H7 (cell line): ENCODE measurements at places on chromosomes 3 and 15.

DNA sequence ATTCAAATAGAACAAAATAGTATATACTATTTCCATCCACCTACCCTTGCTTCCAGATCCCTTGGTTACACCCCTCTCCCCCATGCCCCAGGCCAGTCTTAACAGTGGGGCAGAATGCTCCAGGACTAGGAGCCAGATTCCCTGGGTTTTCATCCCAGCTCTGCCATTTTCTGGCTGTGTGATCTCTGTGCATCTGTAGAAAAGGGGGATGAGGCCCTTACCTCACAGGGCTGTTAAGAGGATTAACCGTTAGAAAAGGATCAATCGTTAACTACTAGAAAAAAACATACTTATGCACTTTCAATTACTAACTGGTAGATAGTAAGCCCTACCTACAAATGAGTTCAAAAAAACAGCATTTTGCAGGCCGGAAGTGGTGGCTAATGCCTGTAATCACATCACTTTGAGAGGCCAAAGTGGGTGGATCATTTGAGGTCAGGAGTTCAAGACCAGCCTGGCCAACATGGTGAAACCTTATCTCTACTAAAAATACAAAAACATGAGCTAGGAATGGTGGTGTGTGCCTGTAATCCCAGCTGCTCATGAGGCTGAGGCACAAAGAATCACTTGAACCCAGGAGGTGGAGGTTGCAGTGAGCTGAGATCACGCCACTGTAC lies 11.7 kb downstream of the EBLN2 start:
- DNase-seq = no peak

DNA sequence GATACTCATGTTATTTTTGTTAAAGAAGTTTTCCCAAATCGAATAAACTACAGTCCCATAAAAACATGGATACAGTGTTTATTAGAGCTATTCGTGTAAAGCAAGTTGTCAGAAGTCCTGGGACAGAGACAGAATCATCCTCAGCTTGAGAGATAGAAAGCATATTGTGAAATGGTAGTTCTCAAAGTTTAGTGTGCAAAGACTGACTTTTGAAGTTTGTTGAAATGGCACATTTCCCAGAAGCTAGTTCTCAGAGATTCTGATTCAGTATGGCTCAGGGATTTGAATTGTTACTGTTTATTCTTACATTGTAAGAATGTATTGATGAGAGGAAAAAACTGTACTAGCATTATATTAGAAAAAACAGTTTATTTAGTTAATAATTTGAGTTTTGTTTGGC lies 22.1 kb downstream of the GABRR3 start:
- DNase-seq = no peak

DNA sequence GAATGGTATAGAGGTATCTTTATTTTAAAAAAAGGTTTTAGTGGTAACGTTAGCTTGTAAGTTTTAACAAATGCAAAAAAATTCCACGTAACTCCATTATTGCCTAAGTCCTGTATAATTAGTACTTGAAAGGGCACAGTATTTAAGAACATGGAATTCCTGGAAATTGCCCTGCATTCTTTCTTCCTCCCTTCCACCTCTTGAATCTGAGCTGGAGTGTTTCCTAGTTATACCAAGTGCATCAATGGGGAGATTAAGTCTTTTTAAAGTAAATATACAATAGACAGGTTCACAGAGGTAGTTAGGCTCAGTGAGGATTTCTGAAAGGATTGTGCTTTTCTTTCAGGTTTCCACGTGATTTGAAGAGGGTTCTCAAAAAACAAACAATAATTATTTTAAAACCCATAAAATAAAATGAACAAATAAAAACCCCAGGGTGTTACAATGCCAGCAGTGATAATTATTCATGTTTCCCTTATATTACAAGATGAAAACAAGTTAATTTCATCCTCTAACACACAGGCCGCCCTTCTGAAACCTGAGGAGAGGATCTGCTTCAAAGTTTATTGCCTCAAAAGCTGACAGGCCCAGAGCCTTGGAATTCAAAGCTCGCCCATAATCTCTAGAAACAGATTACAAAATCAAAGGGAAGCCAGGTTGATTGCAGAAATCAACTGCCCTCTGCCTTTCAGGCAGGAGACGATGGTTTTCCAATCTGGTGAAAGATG lies 128.8 kb upstream of the LMOD3 start:
- no peak for DNase-seq

DNA sequence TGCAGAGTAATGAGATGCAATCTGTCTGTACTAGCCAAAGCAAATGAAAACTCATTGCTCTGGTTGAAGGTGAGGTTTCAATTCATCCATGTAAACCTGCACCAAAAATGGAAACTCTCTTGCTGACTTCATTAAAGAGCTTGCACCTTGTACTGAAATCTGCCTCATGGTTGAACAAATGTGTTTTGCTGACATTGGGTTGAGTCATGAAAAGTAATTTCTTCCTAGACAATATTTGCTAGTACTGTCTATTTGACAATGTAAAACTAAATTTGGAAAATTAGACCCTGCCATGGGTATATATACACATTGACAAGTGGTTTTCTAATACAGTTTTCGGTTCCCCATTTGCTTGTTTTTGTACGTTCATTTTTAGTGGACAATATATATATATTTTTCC lies 33.3 kb downstream of the RYR3 start:
- DNase-seq = no peak

- DNase-seq = no peak
These were observed 26.5 kb upstream of the CP start for GRCh38 chr3:149247929-149248691.

DNA sequence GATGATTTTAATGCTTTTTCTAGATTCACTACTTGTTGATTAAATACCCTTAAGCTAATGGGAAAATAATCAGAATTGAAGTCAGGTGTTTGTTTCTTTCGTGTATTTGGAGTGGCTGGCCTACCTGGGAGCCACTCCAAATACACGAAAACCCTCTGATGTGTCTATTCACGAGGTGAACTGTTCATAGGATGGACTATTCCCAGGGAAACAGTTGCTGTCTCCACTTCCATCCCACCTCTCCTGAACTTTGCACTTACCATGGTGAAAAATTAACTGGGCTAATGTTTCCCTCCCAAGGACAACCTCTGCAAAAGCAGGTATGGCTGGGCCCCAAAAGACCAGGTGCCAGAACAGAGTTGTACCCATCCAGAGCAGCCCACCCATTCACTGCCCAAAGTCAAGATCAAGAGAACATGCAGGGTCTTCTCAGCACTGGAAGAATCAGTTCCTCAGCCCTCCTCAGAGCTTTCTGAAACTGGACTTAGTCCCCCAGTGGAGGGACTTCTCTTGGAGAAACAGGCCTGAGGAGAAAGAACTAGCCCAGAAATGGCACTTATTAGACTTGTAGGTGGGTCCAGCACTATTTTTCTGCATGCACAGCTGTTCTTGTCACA lies 2.9 kb upstream of the SMAD3 start:
- no peak for DNase-seq

GRCh38 chr15:59371458-59372351 lies 966 bp downstream of the MYO1E start:
- peak; percentile 90 for DNase-seq

- peak; percentile 20 for DNase-seq
These were observed 157.6 kb downstream of the UACA start for GRCh38 chr15:70605606-70606410.
